ENCODE measurements at places on chromosomes 12 and 14. TPM values are rescaled to one million over a fixed set of nuclear protein-coding genes. Genes with fewer than 3 reads are reported as not detected.

RAB21 gene
- 88.6 TPM for total RNA-seq

ZNF385A gene
- 1.1 TPM for total RNA-seq

PTGDR gene
- 0.13 TPM for total RNA-seq

ANG gene
- total RNA-seq = 0.87 TPM

CFAP251 gene
- 2.0 TPM for total RNA-seq

AREL1 gene
- 26.4 TPM for total RNA-seq

PUS1 gene
- 71.7 TPM for total RNA-seq

FOXG1 gene
- not detected for total RNA-seq

RNF10 gene
- 155 TPM for total RNA-seq

MMP19 gene
- not detected for total RNA-seq

DNA sequence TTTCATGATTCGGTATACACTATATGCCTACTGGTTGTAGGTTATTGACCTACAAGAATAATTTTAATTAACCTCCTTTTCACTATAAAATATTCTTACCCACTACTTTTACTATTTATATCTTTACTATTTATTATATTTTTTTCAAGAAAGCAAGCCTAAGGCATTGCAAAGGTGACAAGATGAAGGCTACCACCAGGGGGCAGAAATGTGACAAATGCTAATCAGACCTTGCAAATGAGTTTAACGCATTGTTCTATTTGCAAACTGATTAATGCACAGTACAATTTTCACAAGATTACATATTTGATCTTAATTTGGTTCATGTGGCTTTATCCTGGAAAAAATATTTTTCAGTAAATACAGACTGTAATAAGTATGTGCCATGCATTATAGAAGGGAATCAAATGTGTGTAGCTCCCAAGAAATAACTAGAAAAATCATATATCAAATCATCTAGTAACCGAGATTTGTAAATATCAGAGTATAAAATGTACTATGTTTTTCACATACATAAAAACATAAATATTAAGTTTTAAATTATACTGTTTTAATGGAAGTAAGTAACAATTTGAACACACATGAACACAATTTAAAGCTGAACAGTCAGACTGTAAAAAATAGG, 107.0 kb downstream of the ADAMTS20 start:
- no peaks in the 10 kb centered on the region for H3K4me1 ChIP-seq
- H3K27ac ChIP-seq = no peak overlapping the region
- peaks cover 4% of the 10 kb centered on the region for H3K27me3 ChIP-seq
- H3K36me3 ChIP-seq = no peaks in the 10 kb centered on the region
- no peak overlapping the region for H3K4me3 ChIP-seq

DNA sequence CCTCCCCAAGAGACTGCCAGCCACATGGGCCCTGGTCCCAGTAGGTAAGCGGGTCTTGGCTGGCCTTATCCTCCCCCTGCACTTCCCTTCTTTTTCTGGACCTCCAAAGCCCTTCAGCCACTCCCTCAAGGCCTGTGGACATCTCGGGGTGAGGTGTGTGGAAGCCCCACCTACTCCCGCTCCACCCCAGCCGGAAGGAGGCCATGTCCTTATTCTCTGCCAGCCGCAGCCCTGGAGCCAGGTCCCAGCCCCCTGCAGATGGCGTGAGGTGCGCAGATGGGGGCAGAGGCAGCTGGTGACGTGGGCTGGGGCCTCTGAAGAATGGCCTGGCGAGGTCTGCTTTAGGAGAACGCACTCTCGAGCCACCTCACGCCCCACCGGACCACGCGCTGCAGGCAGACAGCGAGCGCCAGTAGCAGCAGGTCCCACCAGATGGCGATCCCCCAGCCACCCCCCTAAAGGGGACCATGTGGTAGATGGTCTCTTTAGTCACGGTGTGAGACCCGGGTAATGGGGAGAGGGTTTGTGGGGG, 167.1 kb downstream of the TSPAN9 start:
- no peak overlapping the region for H3K4me3 ChIP-seq
- H3K27me3 ChIP-seq = no peaks in the 10 kb centered on the region
- H3K27ac ChIP-seq = no peak overlapping the region
- H3K4me1 ChIP-seq = peaks cover 4% of the 10 kb centered on the region
- no peak for DNase-seq

GRCh38 chr12:115004470-115005146, 320.6 kb upstream of the TBX3 start:
- DNase-seq = no peak
- no peak overlapping the region for H3K27ac ChIP-seq

GRCh38 chr14:58281969-58282368, 16.4 kb upstream of the ARID4A start:
- H3K36me3 ChIP-seq = peaks cover 76% of the 10 kb centered on the region
- peaks cover 63% of the 10 kb centered on the region for H3K4me1 ChIP-seq
- no peak for DNase-seq
- peak overlapping the region; percentile 96 for H3K27ac ChIP-seq

GRCh38 chr14:76537906-76538647, 162.1 kb downstream of the ESRRB start:
- H3K4me1 ChIP-seq = no peaks in the 10 kb centered on the region
- no peak overlapping the region for H3K4me3 ChIP-seq
- no peak overlapping the region for H3K27ac ChIP-seq
- peaks cover 9% of the 10 kb centered on the region for H3K27me3 ChIP-seq
- no peak for DNase-seq
- no peaks in the 10 kb centered on the region for H3K36me3 ChIP-seq

GRCh38 chr14:24139272-24139934, 2.0 kb downstream of the EMC9 start:
- H3K27ac ChIP-seq = peak overlapping the region; percentile 83
- H3K27me3 ChIP-seq = no peaks in the 10 kb centered on the region
- peaks cover 59% of the 10 kb centered on the region for H3K4me1 ChIP-seq
- peaks cover 67% of the 10 kb centered on the region for H3K36me3 ChIP-seq

DNA sequence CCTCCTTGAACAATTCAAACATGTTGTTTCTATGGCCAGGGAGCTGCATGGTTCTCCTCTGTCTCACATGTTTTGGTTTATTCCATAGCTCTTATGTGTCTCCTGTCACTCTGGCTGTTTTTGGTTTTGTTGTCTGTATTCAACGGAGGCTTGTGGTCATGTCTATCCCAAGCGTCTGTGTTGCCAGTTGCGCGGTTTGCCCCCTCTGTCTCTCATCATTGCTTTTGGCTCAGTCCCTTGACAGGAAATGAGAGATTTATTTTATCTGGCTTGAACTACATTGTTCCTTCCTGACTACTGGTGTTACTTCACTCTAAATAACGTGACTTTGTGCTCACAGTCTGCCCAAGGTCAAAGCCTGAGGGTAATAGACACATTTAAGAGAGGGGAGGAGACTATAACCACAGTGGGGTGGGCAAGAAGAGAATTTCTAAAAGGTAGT, 96.4 kb upstream of the SOX5 start:
- no peak overlapping the region for H3K27ac ChIP-seq
- no peaks in the 10 kb centered on the region for H3K4me1 ChIP-seq
- H3K4me3 ChIP-seq = no peak overlapping the region
- no peak for DNase-seq

DNA sequence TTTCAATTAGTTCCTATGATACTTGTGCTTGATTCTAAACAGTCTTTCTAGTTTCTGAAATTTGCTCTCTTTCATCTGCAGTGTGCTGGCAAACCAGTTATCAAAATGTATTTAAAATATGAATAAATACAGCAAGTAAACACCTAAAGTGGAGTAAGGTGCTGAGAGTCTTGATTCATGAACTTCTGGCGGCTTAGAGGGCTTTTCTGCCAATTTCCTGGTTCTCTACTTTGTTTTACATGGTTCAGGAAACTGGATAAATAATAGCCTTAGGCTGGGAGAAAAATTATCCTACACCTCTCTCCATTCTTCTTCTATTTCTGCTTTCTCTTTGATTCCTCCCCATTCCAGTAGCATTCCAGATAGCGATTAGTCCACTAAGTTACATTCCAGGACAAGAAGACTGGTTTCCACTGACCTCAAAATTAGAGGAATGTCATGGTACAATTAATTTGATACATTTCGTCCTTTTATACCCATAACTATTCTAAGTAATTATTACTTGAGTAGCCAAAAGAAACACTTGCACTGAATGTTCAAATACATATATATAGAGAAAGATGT, 14.9 kb downstream of the ATP2B1 start:
- no peak overlapping the region for H3K27ac ChIP-seq
- no peak overlapping the region for H3K4me3 ChIP-seq
- no peak for DNase-seq
- no peaks in the 10 kb centered on the region for H3K27me3 ChIP-seq

- no peaks in the 10 kb centered on the region for H3K4me1 ChIP-seq
- no peak for DNase-seq
- no peaks in the 10 kb centered on the region for H3K36me3 ChIP-seq
- H3K27me3 ChIP-seq = peaks cover 15% of the 10 kb centered on the region
These were observed 5.7 kb upstream of the KRT75 start for GRCh38 chr12:52439845-52440244.

- H3K27me3 ChIP-seq = no peaks in the 10 kb centered on the region
- no peaks in the 10 kb centered on the region for H3K36me3 ChIP-seq
- H3K4me1 ChIP-seq = no peaks in the 10 kb centered on the region
- DNase-seq = no peak
These were observed 164.4 kb downstream of the FBXL14 start for GRCh38 chr12:1429980-1430379.

DNA sequence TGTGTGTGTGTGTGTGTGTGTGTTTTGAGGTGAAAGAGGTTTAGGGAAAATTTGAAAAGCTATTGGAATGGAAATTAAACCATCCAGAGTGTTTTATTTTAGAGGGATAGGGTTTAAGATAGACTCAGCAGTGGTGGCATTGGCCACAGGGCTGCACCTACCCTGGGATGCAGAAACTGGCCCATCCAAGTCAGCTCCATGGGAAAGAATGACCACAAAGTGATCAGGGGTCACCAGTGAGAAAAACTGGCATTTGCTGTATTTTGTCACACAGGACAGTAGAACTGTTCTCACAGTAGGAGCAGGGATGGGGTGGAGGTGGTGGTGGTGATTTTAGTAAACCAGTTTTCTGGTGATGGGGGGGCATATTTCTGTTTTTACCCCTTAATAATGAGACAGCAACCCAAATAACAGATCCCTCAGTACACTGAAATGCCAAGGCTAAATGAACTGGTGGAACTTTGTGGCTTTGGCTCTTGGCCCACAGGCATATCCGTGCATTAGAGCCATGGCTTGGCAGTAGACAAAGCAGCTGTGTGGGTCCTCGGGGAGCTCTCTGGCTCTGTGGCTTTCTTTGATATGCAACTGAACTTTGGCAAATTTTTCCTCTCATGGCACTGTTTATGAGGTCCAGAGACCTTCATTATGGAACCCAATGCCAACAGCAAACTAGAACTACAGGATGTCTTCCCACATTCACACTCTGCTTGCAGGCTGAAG, 348.3 kb downstream of the ZFP36L1 start:
- H3K4me1 ChIP-seq = peaks cover 7% of the 10 kb centered on the region
- H3K27ac ChIP-seq = no peak overlapping the region
- H3K4me3 ChIP-seq = no peak overlapping the region
- no peak for DNase-seq
- H3K36me3 ChIP-seq = no peaks in the 10 kb centered on the region

GRCh38 chr14:71616013-71616412, 316.2 kb upstream of the RGS6 start:
- H3K27me3 ChIP-seq = no peaks in the 10 kb centered on the region
- peaks cover 19% of the 10 kb centered on the region for H3K4me1 ChIP-seq
- H3K4me3 ChIP-seq = no peak overlapping the region
- DNase-seq = no peak

Data from activated CD8-positive, alpha-beta T cell treated with anti-CD3 and anti-CD28 coated beads for 36 hours (primary cell).